Hepatocyte (in vitro differentiated cells): ENCODE measurements at places on chromosomes 2 and 18. TPM values are rescaled to one million over a fixed set of nuclear protein-coding genes. Genes with fewer than 3 reads are reported as not detected.

PLGLB2 gene
- 13.7 and 28.5 TPM in 2 replicates for total RNA-seq

SNTG2 gene
- total RNA-seq: not detected in 2 replicates

MARCHF4 gene
- 0.13 TPM in 1 of 2 replicates, not detected in the other for total RNA-seq

RNF125 gene
- total RNA-seq: 1.1 and 2.1 TPM in 2 replicates

- H3K4me3 ChIP-seq: no peak overlapping the region
- H3K27me3 ChIP-seq: no peaks in the 10 kb centered on the region
- no peak for DNase-seq
- H3K27ac ChIP-seq: no peak overlapping the region
- H3K4me1 ChIP-seq: no peaks in the 10 kb centered on the region
Measured at GRCh38 chr2:167506395-167506794, 618.1 kb downstream of the XIRP2 start.

DNA sequence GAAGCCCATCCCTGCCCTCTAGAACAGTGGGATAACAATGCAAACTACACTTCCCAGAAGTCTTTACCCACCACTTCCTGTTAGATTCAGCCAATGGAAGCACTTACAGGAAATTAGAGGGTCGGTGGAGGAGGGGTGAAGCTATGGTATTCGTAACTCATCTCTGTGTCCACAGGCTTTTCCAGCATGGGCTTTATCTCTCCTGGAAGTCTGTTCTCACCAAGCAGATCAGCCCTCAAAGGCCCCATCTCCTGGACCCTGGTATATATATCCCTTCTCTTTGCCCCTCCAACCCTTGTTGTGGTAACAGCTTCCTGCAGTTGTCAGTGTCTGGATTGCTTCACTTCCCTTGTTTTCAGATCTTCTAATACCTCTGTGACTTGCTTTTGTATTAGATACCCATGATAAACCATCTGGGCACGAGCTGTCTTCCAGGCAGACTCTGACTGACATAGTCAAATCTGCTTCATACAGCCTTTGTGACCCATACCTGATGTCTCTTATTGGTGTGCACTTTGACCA is 475.0 kb upstream of the POU3F3 start:
- peak; percentile 77 for DNase-seq
- peak overlapping the region; percentile 11 for H3K4me3 ChIP-seq
- H3K27me3 ChIP-seq: no peaks in the 10 kb centered on the region

DNA sequence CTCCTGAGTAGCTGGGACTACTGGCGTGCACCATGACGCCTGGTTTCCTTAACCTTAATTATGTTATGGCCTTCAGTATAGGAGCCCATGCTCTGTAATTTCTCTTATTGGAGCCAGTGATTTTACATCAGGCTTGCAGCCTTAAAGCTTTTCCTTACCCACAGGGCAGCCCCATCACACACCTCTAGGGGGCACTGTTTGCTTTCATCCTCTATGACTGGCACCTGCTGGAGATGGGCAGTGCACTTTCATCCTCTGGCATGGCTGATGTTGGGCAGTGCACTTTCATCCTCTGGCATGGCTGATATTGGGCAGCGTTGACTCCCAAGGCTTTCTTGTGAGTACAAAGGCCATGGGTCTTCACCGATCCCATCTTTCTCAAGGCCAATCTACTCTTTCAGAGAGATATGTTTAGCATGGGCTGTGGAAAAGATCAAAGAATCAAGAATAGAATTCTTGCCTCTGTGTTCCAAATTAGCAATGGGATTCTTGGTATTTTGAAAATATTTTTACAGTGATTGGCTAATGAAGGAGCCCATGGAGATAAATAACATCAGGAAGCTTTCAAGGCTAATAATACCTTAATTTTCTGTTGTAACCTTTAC is 80.7 kb upstream of the MEX3C start:
- H3K4me1 ChIP-seq: peaks cover 11% of the 10 kb centered on the region
- H3K4me3 ChIP-seq: no peak overlapping the region

- no peak for DNase-seq
- H3K4me1 ChIP-seq: no peaks in the 10 kb centered on the region
- H3K27me3 ChIP-seq: no peaks in the 10 kb centered on the region
- H3K27ac ChIP-seq: no peak within 1 kb of the TSS
Measured at GRCh38 chr2:231592636-231593145, at the start of gene TEX44. Gene TEX44, plus strand, starts transcription at chr2:231592864. Its CDS starts 88 bp downstream, at chr2:231592952.

DNA sequence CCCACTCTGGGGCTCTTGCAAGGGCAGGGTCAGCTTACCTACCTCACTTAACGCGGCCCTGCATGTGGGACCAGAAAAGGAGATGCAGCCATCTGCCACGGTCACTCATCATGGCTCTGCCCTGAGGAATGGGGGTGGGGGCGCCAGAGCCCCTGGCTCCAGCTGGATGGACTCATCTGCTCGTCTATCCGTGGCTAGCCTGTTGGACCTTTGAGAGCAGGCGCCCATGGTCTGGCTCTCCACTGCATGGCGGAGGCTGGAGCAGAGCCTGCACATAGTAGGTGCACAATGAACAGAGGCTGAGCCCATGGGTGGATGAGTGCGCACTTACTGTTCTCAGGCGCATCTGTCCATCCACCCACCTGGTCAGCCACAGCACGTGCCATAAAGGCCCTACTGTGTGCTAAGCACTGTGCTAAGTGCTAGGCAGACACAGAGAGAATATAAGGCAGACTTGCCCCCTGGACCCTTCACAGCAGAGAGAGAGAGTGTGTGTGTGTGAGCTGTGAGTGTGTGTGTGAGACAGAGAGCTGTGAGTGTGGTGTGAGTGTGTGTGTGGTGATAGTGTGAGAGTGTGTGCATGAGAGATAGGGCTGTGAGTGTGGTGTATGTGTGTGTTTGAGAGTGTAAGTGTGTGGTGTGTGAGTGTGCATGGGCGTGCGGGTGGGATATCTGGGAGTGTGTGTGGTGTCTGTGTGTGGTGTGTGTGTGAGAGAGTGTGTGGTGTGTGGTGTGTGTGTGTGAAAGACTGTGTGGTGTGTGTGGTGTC is 151.3 kb downstream of the TFCP2L1 start:
- no peak overlapping the region for H3K27ac ChIP-seq
- no peaks in the 10 kb centered on the region for H3K36me3 ChIP-seq
- DNase-seq: no peak
- no peaks in the 10 kb centered on the region for H3K4me1 ChIP-seq
- no peak overlapping the region for H3K4me3 ChIP-seq
- H3K27me3 ChIP-seq: no peaks in the 10 kb centered on the region

- no peak overlapping the region for H3K4me3 ChIP-seq
- H3K4me1 ChIP-seq: no peaks in the 10 kb centered on the region
- no peak overlapping the region for H3K27ac ChIP-seq
- DNase-seq: no peak
Measured at GRCh38 chr2:10834068-10834655, 21.6 kb upstream of the PDIA6 start.

GRCh38 chr2:209460151-209460761 is 36.4 kb downstream of the MAP2 start:
- no peaks in the 10 kb centered on the region for H3K4me1 ChIP-seq
- H3K27me3 ChIP-seq: no peaks in the 10 kb centered on the region
- H3K36me3 ChIP-seq: no peaks in the 10 kb centered on the region
- H3K27ac ChIP-seq: no peak overlapping the region

GRCh38 chr2:187580462-187581124 is 26.4 kb upstream of the TFPI start:
- H3K36me3 ChIP-seq: no peaks in the 10 kb centered on the region
- H3K4me3 ChIP-seq: no peak overlapping the region
- H3K27me3 ChIP-seq: no peaks in the 10 kb centered on the region
- peaks cover 20% of the 10 kb centered on the region for H3K4me1 ChIP-seq

GRCh38 chr2:119730671-119731177 is 29.0 kb upstream of the PTPN4 start:
- H3K36me3 ChIP-seq: no peaks in the 10 kb centered on the region
- DNase-seq: no peak
- no peak overlapping the region for H3K4me3 ChIP-seq
- H3K4me1 ChIP-seq: no peaks in the 10 kb centered on the region
- no peak overlapping the region for H3K27ac ChIP-seq
